ENCODE measurements at places on chromosomes 7 and 10.

DNA sequence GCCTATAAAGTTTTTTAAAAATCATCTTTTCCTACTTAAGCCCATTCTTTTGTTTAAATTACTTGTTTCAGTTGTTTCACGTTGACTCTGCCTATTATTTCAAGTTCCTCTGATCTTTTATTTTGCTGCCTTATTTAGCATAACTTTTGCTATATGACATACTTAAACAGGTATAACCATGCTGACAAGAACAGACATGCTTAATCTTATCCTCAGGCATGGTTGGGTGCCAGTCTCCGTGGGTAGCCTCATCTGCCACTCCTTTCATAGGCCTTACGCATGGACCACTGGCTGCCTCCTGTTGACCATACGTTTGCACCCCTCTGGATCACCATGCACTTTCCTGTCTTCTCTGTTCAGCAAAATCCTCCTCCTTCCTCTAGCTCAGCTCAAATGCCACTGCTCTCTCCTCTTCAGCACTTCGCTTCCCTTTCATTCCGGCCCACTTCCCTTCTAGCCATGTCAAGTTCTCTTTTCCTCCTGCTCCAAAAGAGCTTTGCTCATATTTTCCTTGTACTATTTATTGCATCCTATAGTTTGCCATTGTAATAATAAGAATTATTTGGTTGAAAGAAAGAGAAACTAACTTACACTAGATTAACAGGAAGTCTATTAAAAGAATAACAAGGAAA lies 10.0 kb upstream of the TSPAN33 start:
- no peak for DNase-seq

DNA sequence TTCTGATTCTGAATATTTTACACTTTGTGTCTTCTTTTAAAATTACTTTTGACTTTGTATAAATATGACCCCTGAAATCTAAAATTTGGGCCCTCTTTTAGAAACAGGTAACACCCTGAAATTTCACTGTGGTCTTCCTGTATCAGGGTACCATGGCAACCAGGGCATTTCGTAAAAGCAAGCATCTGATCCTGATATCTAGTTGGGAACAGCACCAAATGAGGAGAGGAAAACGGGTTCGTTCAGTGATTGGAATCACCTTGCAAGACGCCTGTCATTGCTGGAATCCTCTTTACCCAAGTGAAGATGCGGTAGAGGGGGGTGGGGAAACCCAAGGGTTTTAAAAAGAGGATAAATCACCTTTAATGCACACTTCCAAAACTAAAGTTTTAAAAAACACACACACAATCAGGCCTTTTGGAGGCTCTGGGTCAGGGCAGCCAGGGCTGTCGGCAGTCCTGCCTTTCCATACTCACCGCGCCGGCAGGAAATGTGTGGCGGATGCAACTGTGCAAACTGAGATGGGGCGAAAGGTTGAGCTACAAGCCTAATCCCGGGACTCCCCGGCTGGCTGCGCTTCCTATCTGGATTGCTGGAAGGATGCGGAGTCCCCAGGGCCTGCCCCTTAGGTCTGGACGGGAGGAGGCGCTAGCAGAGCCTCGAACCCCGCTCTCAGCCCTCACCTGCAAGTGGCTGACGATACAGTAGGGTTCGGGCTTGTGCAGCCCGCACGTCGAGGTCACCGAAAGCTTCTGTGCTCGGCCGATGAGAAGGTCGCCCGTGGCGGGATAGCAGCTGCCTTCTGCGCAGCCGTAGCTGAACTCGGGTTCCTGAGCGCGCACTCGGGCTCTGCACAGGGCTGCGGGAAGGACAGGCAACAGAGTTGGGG lies 1.8 kb downstream of the LAMB1 start:
- DNase-seq = no peak

- no peak for DNase-seq
These were observed 224.2 kb upstream of the LYZL1 start for GRCh38 chr10:29064680-29065079.

- no peak for DNase-seq
These were observed 18.3 kb upstream of the BTBD16 start for GRCh38 chr10:122252805-122253204.

GRCh38 chr7:141991140-141991539 lies 4.5 kb upstream of the MGAM start:
- DNase-seq = no peak
